ENCODE measurements at places on chromosomes 3 and 15.
A peak's percentile ranks its signal among the peaks of the same experiment; 100 is the strongest.

DNA sequence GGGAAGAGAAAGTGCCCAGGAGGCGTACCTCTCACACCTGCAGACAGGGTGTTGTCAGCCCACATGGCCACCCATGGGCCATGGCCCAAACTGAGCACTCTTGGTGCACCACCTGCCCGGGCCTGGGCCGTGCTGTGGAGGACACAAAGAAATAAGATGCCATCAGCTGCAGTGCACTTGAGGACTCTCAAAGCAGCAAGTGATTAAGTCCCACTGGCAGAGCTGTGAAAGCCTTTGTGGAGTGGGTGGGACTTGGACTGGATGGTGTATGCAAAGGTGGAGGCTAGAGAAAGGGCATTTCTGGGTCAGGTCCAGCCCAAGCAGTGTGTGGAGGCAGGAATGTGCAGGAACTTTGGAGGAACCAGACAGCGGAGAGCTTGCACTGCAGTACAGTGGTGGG is 122.3 kb downstream of the MEGF11 start:
- no peak for DNase-seq

- no peak for DNase-seq
Measured at GRCh38 chr3:171542976-171543375, 82.8 kb upstream of the TNIK start.

DNA sequence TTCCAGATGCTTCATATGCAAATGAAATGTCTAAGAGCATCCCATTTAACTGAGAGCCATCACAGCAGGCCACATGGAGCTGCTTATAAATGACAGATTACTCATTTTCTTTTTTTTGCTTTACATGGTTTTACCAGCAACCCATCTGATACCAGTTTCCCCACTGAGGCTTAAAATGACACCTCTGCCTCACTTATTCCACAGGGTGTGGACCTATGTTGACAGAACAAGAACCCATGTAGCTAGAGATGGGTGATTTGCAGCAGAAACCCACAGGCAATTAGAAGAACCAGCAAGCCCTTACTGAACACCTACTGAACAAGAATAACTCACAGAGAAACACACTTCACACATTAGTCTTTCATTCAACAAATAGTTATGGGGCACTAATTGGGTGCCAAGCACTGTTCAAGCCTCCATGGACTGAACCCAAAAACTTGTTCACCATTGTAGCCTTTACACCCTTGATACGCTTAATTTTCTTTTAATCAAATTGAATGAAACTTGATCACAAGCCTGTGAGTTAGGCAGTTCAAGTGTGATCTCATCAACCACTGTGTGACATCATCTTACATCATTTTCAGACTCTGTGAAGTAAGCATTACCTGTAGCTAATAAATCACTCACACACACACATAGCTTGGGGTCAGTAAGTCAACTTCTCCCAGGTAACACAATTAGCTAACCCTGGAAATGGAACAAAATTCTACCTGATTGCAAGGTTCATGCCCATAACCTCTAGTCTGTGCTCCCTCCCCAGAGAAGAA is 45.4 kb downstream of the MAGI1 start:
- DNase-seq, result no peak

- DNase-seq, result no peak
Measured at GRCh38 chr3:32420126-32421038, 28.7 kb downstream of the CMTM7 start.

- DNase-seq, result peak; percentile 2
Measured at GRCh38 chr3:76107935-76108570, 322.7 kb upstream of the ZNF717 start.

GRCh38 chr3:34070831-34071585 is 272.6 kb downstream of the PDCD6IP start:
- DNase-seq, result no peak

- DNase-seq, result no peak
Measured at GRCh38 chr3:36893826-36894225, 51.0 kb downstream of the TRANK1 start.

- DNase-seq, result no peak
Measured at GRCh38 chr3:54878145-54878544, 49.7 kb downstream of the LRTM1 start.

DNA sequence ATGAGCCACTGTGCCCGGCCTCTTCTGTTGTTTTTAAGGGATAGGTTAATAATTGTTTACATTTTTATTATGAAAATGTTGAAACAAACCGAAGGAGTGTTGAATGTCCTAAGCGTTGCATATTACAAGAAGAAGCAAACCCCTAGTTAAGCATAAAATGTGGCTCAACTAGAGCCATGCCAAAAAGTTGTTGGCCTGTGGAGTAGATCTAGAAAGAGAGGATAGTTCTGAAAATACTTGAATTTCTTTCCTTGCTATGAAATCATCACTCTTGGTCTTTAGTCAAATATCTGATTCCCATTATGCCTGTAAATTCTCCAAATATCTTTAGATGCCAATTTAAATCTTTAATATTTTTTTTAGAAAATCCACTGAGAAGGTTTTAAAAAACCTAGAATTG is 12.8 kb downstream of the RBP2 start:
- no peak for DNase-seq

GRCh38 chr3:107928084-107928445 is 162.8 kb downstream of the CD47 start:
- peak; percentile 23 for DNase-seq

GRCh38 chr3:4994823-4995499 is 15.7 kb downstream of the BHLHE40 start:
- no peak for DNase-seq

GRCh38 chr3:80018375-80018774 is 250.6 kb upstream of the ROBO1 start:
- no peak for DNase-seq

DNA sequence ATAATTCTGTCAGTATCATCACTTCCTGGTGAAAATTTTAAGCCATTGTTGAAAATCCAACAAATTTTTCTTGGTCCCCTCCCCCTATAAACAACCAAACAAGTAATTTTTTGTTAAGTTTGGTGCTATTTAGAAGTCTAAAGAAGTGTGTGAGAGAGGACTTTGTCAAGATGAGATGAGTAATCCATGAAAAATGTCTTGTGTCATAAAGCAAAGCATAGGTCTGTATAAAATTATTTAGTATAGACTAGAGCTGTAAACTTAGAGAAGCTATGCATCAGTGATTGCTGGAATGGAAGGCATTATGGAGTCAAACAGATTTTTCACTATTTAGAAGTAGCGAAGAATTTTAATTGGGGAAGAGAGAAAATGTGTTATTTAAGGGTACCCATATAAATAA is 31.4 kb downstream of the MAPK6 start:
- no peak for DNase-seq

GRCh38 chr15:88256279-88257230 is at the start of gene NTRK3:
Gene NTRK3, minus strand, starts transcription at chr15:88256739. Its CDS starts 586 bp downstream, at chr15:88256153.
- peak; percentile 10 for DNase-seq

DNA sequence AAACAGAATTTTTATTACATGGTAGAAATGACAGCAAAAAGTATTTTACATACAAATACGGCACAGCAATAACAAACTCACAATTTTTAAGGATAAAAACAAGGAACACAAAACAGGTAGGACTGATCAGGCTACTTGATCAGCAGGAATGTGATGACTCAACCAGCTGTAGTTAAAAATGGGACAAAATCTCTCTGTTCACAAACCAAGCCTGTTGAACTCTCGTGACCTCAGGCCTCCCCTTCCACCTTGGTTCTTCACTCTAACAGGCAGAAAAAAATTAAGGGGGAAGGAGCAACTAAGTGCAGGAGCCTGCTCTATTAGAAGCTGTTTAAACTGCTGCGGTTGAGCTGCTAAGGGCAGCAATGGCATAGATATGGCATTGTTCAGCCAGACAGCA is 18.7 kb downstream of the FBXL22 start:
- DNase-seq, result no peak

GRCh38 chr3:141915766-141916165 is 39.3 kb downstream of the ATP1B3 start:
- no peak for DNase-seq

DNA sequence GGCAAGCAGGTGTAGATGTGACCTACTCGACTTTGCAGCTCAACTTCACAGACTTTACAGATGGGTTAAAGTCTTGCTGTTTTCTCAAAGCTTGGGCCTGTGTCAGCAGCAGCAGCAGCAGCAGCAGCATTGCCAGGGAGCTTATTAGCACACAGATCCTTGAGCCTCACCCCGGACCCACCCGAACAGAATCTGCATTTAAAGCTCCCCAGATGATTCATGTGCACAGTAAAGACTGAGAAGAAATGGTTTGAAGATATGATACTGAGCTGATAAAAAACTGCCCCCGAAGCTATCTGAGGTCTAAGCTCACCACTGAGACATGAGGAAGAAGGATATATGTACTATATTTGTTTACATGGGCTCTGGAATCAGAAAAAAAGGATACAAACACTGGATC is 231.7 kb downstream of the ARPP21 start:
- no peak for DNase-seq

DNA sequence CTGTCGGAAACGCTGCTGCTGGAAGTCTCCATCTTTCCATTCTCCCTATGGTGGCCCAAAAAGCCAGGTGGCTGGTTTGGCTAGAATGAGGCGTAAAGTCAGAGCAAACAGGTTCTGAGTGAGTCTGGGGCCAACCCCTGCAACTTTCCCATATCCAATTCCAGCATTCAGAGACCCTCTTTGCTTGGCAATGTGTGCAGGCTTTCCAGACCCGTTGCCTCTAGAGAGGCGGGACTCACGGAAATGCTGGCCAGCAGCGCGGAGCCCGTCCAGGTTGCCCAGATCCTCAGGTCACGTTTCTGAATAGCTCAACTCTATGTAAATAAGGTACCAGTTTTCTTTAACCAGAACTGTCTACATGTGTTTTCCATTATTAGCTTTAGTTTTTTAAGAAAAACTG is 68.0 kb downstream of the VGLL4 start:
- DNase-seq, result no peak

GRCh38 chr3:160697637-160698380 is 20.8 kb downstream of the ARL14 start:
- no peak for DNase-seq

GRCh38 chr3:42505849-42506410 is 3.5 kb downstream of the VIPR1 start:
- no peak for DNase-seq

GRCh38 chr3:142436951-142437585 is 10.8 kb downstream of the XRN1 start:
- DNase-seq, result no peak

DNA sequence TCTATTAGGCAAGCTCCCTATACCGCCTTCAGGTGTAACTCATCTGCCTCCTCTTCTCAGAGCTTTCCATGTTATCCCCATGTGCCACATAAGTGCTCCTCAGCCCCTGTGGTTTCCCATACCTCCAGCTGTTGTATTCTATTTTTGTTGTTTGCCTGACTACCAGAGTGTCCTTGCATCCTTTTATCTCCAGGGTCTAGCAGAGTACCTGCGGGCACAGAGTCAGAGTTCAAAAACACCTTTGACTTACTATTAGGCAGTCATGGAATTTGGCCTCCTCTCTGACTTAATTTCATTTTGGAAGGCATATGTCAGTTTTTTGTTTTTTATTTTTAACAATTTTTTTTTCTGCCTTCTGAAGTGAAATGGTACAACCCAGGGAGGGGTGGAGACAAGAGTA is 7.1 kb downstream of the GPR87 start:
- DNase-seq, result no peak

GRCh38 chr3:77868725-77869124 is 828.8 kb downstream of the ROBO2 start:
- DNase-seq, result no peak

DNA sequence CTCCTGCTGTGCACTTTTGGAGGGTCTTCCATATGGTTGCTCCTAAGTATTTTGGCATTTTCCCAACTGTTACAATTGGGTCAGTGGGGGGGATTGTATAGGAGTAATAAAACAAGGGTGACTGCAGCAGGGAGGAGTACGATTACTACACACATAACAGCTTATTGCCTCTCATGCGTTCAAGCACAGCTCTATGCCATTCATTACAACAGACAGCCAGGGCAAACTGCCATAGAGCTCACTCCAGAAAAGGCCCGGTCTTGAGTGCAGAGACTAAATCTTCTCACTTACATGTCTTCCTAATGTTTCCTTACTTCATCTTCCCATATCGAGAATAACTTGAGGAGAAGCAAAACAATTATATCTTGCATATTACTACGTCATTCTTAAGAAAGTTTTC is 1.4 kb upstream of the CHMP2B start:
- DNase-seq, result no peak

GRCh38 chr15:38002883-38003477 is 68.5 kb downstream of the TMCO5A start:
- peak; percentile 3 for DNase-seq

DNA sequence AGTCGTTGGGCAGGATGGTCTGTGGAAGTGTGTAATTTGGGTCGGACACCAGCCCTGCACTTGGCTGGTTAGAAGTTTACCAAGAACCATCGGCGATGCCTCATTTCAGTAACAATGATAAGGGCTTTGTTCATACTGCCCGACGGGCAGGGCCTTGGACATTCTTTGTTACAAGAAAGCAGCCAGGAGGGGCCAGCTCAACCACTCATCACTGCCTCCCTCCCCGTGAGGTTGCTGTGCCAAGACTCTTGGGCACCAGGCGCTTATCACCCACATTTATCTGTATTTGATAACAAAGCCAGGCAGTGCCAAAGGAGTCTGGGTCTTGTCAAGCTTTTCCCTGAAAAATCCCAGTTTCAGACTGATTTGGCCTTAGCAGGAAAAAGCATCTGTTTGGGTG is 235.0 kb downstream of the ADAMTS17 start:
- DNase-seq, result no peak

- no peak for DNase-seq
Measured at GRCh38 chr15:70584838-70585706, 178.3 kb downstream of the UACA start.

DNA sequence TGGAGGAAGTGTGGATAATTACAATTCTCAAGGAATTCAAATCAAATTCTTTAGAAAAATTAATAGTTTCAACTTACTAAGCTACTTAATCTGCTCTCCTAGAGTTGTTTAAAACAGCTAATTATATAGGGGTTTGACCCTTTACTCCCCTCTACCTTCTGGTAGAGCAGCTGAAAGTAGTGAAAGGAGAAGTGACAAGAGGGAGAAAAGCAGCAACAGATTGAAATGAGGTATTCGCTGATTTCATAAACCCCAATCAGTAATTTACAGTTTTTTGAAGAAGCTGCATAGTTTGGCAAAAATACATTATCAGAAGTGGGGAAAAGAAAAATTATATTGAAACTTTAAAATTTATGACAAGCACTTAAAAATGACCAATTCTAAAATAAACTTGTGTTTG is 52.8 kb downstream of the ZMAT3 start:
- DNase-seq, result no peak

Data from HL-60 (cell line).